ENCODE measurements at places on chromosomes 1 and 21. TPM values are rescaled to one million over a fixed set of nuclear protein-coding genes. Genes with fewer than 3 reads are reported as not detected.

Gene NR5A2
- 6.8 TPM for total RNA-seq

Gene ELOVL1
- total RNA-seq = 56.9 TPM

Gene BNIPL
- 0.88 TPM for total RNA-seq

Gene ATAD3C
- not detected for total RNA-seq

Gene MANEAL
- total RNA-seq = 1.9 TPM

Gene CNIH3
- 7.6 TPM for total RNA-seq

Gene ASPM
- 5.1 TPM for total RNA-seq

Gene FMO5
- 5.1 TPM for total RNA-seq

Gene JAM2
- total RNA-seq = 15.7 TPM

Gene CD1D
- 0.65 TPM for total RNA-seq

Gene OR10Z1
- total RNA-seq = not detected

Gene PTGFR
- total RNA-seq = 7.5 TPM

Gene OR2M3
- not detected for total RNA-seq

Gene KLF17
- total RNA-seq = not detected

Gene SYT6
- total RNA-seq = not detected

Gene BEND5
- 2.4 TPM for total RNA-seq

Gene SLC5A9
- not detected for total RNA-seq

Gene MYOC
- total RNA-seq = 47.8 TPM

Gene BMP8B
- 0.44 TPM for total RNA-seq

Gene CDC7
- total RNA-seq = 1.8 TPM

Gene MIXL1
- total RNA-seq = not detected

Gene CLCA2
- not detected for total RNA-seq

Gene MAGI3
- total RNA-seq = 18.3 TPM

Gene UMODL1
- total RNA-seq = 0.17 TPM

Gene PPOX
- total RNA-seq = 19.6 TPM

Gene SERTAD4
- 5.1 TPM for total RNA-seq

Gene RIMS3
- 1.8 TPM for total RNA-seq

Gene EPHA2
- total RNA-seq = 3.6 TPM

Gene LRRC3
- 4.2 TPM for total RNA-seq

Gene CLCA1
- total RNA-seq = 0.17 TPM

Gene USP24
- total RNA-seq = 102 TPM

Gene MTHFR
- 27.7 TPM for total RNA-seq

Gene FAM177B
- 0.94 TPM for total RNA-seq

Gene ABCG1
- total RNA-seq = 15.0 TPM

Gene OR2AJ1
- total RNA-seq = not detected

Gene PTPRU
- total RNA-seq = 12.9 TPM

Gene AMIGO1
- 2.6 TPM for total RNA-seq

Gene ALPL
- 9.8 TPM for total RNA-seq

Gene KLHL17
- total RNA-seq = 5.5 TPM

Gene CR2
- not detected for total RNA-seq

Gene RGS18
- 8.6 TPM for total RNA-seq

Gene RGS13
- 0.19 TPM for total RNA-seq

Gene FMO1
- total RNA-seq = 3.3 TPM

Gene TEX38
- total RNA-seq = not detected

Gene A3GALT2
- total RNA-seq = not detected
